ENCODE measurements at places on chromosomes 5 and 9. TPM values are rescaled to one million over a fixed set of nuclear protein-coding genes. Genes with fewer than 3 reads are reported as not detected.

DNA sequence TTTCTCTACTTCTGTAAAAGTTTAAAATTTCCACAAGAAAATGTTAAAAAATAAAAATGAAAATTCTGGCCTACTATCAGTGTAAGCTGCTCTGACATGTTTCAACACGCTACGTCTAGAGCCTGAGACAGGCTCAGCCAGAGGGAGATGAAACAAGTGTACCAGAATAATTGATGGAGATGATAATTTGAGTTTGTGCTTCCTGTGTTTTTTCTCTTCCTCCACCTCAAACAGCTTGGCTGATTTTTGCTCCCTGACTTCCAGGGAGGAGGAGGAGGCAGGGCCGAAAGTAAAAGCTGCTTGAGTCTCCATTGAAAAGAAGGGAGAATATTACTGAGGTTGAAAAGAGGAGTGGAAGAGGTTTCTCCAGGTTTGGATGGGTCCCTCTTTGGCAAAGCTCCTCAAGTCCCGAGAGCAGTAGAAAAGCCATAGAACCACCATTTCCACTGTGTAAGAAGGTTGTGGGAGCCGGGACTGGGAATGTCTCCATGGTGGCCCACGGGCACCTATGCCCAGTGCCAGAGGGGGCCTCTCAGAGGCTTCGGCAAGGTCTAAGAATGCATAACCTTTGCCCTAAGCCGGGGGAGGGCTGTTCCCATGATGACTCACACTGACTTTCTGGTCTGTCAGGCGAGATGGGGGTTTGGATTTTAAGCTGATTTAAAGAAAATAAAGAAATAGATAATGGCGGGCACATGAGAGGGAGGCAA is 95.1 kb downstream of the HRH2 start:
- DNase-seq, result no peak

DNA sequence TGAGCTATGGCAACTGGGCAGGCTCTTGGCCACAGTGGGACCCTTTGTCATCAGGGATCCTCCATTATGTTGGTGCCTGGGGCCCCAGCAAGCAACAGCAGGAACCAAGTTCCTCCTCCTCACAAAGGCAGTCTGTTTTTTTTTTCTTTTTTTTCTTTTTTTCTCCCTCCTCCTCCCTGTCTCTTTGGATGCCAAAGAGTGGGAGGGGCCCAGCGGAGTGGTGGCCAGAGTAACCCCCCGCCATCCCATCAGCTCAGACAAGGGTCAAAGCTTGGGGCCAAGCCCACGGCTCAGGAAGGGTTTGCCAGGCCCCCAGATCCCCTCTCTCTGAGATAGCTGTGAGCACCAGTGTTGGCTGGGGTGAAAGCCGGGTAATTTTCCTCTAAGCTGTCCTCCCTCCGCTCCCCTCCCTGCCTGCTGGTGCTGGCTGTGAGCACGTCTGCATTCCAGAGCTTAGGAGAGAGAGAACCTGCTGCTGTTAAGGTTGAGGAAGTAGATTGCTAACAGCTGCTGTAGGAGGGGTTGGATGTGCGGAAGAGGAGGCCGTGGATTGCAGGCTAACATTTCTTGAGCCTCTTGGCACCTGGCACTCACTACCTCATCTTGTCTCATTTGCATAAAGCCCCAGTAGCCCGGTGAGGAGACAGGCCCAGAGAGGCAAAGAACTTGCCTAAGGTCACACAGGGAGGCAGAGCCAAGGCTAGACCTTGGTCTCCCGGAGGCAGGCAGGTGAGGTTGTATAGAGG is 21.2 kb downstream of the GSN start:
- DNase-seq, result no peak

DNA sequence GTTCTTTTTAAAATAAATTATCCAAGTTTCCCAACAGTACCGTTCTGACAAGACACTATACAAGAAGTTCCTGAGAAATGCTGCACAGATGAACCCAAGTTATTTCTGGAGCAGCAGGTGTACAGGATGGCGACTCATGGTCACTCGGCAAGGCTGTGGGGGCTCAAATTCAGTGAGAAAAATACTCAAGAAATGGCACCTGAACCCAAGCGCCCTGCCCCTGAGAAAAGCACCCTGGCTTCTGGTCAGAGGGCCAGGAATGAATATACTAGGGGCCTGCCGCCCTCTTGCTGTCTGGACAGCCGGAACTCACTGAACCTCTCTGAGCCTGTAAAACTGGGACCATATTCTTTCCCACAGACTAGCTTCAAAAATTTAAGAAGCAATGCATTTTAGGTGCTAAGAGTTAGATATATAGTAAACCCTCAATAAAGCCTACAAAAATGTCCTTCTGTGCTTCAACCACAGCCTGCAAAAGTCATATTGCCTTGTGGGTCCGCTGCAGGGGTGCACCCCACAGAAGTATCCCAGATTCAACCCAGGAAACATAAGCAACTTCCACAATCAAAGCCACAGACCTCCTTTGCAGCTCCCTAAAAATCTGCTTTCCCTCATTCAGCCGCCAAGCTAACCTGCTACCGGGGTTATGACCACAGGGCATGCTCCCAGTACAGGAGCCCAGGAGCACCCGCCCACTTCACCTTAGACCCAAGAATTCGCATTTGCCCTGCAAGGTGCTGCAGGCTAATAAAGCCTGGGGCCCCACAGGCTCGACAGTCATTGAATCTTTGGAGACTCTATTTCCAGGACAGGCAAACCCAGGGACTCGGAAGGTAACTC is 1.4 kb downstream of the RAPGEF1 start:
- DNase-seq, result no peak

- no peak for DNase-seq
Measured at GRCh38 chr9:137487454-137488326, 28.6 kb upstream of the NSMF start.

DNA sequence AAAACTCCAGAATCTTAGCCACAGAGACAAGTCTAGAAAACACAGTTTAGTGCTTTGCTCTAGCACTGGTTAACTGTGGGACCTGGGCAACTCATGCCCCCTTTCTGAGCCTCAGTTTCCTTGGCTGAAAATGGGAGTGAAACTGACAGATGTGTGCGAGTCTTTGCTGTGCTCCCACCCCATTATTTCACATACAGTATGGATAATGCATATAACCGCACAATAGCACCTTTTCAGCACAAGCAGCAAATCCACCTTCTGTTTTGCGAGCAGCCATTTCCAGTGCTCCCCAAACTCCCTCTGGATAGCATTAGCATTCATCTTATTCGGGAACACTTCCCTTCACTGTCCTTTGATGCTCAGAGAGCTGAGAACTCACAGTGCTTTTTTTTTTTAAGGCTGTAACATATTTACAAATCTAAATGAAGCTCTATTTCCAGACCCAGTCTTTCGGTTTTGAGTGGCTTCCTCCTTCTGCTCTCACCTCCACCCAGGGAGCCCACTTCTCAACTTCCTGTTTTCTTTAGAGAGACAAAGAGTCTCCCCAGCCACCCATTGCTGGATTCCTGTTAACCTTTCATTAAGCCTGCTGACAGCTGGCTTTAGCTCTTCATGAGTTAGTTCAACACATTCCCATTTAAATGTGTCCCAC is 49.2 kb downstream of the TIMD4 start:
- DNase-seq, result peak; percentile 41

SPINK4 gene
- total RNA-seq, result not detected

S1PR3 gene
- total RNA-seq, result not detected

ARID3C gene
- total RNA-seq, result 0.15 TPM

HACD4 gene
- 15.6 TPM for total RNA-seq

All from activated CD4-positive, alpha-beta memory T cell treated with anti-CD3 and anti-CD28 coated beads, Interleukin-2, amount 10 ng/mL, durations not matched to agents 7 days and 5 days (primary cell).